Breast epithelium (tissue), 4 donors: ENCODE measurements at places on chromosomes 5 and 9. TPM values are rescaled to one million over a fixed set of nuclear protein-coding genes. Genes with fewer than 3 reads are reported as not detected.

DNA sequence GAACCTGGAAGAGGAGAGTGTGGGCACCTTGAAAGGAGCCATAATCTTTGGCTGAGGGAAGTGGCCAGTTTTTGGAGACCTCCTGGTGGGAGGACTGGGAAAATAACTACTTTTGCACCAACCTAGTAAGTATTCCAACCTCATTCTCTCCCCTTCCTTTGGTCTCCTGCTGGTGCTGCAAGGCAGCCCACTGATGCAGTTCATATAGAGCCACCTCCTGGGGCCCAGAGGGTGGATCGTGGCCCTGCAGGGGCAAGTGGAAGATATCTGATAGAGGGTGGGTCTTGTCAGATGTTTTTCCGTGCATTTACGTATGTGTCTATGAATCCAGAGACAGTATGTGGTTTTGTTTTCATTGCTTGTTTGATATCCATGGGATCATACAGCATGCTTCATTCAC is 172.8 kb upstream of the PITX1 start:
- no peak for DNase-seq
- H3K27ac ChIP-seq = no peak overlapping the region
- H3K4me1 ChIP-seq = no peaks in the 10 kb centered on the region
- no peaks in the 10 kb centered on the region for H3K36me3 ChIP-seq

The EQTN gene
- total RNA-seq = 0.98 TPM

GRCh38 chr5:38585816-38586215 is 29.4 kb upstream of the LIFR start:
- H3K27me3 ChIP-seq = no peaks in the 10 kb centered on the region
- no peak for DNase-seq
- H3K4me1 ChIP-seq = no peaks in the 10 kb centered on the region
- H3K36me3 ChIP-seq = no peaks in the 10 kb centered on the region
- H3K27ac ChIP-seq = no peak overlapping the region
- no peak overlapping the region for H3K4me3 ChIP-seq

The TUSC1 gene
- 22.6 TPM for total RNA-seq

- no peak for DNase-seq
- H3K4me3 ChIP-seq = no peak overlapping the region
- H3K27ac ChIP-seq = no peak overlapping the region
- H3K4me1 ChIP-seq = no peaks in the 10 kb centered on the region
These were observed 22.9 kb downstream of the NUDT12 start for GRCh38 chr5:103539376-103540330.

The MEGF10 gene
- 14.4 TPM for total RNA-seq

DNA sequence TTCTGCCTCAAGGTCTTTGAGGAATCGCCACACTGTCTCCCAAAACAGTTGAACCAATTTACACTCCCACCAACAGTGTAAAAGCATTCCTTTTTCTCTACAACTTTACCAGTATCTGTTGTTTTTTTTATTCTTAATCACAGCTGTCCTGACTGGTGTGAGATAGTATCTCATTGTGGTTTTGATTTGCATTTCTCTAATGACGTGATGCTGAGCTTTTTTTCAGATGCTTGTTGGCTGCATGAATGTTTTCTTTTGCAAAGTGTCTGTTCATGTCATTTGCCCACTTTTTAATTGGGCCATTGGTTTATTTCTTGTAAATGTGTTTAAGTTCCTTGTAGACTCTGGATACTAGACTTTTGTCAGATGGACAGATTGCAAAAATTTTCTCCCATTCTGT is 400.0 kb downstream of the DEPDC1B start:
- no peak overlapping the region for H3K4me3 ChIP-seq
- H3K27me3 ChIP-seq = no peaks in the 10 kb centered on the region
- no peaks in the 10 kb centered on the region for H3K36me3 ChIP-seq

DNA sequence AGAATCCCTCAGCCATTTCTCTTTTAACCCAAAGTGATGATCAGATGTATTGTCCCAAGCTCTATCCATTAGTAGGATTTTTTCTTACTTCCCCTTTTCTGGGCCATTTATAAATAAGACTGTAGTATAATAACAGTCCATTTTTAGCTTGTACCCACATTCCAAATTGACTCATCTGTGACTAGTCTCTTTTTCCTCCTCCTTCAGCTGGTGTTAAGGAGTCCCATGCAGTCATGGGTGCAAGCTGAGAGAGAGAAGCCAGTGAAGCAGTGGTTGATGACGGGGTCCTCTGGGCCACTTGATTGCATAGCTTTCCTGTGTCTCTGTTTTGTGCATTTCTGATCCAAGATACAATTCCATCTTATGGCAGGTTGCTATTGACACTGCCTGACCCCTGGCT is 476.0 kb upstream of the CD180 start:
- H3K4me1 ChIP-seq = no peaks in the 10 kb centered on the region
- H3K27ac ChIP-seq = no peak overlapping the region
- H3K4me3 ChIP-seq = no peak overlapping the region
- H3K36me3 ChIP-seq = no peaks in the 10 kb centered on the region
- DNase-seq = no peak
- H3K27me3 ChIP-seq = no peaks in the 10 kb centered on the region

GRCh38 chr9:6237267-6237666 is 21.7 kb downstream of the IL33 start:
- no peaks in the 10 kb centered on the region for H3K36me3 ChIP-seq
- H3K4me3 ChIP-seq = no peak overlapping the region
- no peak overlapping the region for H3K27ac ChIP-seq
- H3K27me3 ChIP-seq = no peaks in the 10 kb centered on the region
- H3K4me1 ChIP-seq = no peaks in the 10 kb centered on the region
- no peak for DNase-seq

The KLF9 gene
- total RNA-seq = 206 TPM

The FBP2 gene
- not detected for total RNA-seq

The PCDHGA11 gene
- 9.7 TPM for total RNA-seq
